ENCODE measurements at places on chromosomes 1 and 21.

GRCh38 chr1:209924390-209924789 is 13.6 kb upstream of the SYT14 start:
- no peak for DNase-seq

DNA sequence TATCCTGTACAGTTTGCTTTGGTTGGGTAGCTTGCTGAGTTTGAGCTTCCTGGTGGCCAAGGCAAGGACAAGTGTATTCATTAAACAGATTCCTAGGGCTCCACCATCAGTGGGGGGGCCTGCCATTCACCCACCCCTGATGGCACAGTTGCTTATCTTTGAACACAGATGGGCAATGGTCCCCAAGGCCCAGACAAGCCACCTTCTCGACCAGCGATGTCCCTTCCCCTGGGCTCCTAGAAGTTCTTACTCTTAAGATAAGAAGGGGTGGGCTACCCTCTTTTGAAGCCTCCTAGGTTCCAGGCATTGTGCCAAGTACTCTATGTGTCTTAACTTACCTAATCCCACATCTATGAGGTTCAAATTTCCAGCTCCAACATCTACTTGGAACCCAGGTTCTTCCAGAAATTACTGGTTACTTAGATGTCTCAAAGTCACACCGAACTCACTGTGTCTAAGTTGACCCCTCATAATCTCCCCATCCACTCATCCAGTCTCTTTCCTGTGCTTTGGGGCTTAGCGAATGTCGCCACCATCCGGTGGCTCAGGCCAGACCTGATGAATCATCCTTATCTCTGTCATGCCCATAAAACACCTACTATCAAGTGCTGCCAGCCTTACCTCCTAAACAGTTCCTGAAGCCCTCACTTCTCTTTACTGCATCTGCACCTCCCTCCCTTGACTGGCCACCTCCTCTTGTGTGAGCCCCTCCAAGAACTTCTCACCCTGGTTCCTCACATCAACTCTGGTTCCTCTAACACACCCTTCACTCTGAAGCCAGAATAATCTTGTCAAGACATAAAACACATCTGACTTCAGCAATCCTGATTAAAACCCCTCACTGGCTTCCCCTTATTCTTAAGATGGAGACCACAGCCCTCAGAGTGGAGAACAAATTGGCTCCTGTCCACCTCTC is 50.1 kb downstream of the KLHDC7A start:
- DNase-seq = no peak

GRCh38 chr1:31010086-31010989 is 55.2 kb downstream of the PUM1 start:
- no peak for DNase-seq

DNA sequence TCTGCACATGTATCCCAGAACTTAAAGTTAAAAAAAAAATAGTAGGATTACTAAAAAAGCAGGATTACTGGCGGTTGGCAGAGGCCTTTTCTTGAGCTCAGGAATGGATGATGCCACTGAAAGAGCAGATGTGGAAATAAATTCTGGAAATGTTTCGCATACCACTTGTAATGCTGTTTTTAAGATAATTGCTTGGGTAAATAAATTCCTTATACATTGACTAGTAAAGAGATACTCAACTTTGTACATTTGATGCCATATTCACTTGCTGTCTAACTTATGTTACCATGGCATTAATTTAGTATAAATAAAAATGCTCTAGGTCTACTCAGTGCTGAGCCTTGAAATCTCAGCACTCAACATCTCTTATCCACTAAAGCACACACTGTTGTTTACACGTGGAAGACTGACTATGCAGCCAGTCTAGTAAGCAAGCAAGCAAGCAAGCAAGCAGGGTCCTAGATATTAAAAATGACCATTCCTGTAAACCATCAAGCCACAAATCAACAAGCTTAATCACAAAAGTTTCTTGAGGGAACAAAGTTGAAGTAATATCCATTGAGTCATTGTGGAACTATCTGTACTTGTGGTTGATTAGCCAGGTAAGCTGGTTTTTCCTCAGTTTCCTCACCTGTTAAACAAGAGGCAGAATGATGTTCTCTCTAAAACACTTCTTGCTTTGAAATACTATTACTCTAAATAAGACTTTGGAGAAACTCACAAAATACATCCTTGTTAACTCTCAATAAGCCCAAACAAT is 1.7 kb upstream of the RASAL2 start:
- DNase-seq = no peak

GRCh38 chr1:168554603-168555483 is 11.0 kb upstream of the XCL2 start:
- DNase-seq = no peak

DNA sequence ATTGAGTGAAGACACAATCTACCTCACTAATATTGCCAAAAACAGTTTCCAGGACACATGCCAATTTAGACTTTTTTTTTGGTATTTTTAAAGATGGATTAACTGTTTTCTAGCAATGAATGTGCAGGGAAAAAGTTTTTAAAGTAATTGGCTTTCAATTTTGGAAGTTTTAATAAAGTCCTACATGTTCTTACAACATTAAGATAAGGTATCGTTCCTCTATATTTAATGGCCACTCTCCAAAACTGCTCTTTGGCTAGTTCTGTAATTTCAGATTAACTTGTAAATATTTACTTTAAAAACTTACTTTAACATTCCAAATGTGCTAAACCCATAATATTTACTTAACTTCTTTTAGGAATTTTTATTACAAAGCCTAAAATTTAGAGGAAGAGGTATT is 1332.2 kb upstream of the PRMT6 start:
- no peak for DNase-seq

All from stimulated activated CD8-positive, alpha-beta memory T cell treated with anti-CD3 and anti-CD28 coated beads, Interleukin-7, amount 100 ng/mL, for 1 hour (primary cell).